ENCODE measurements at places on chromosomes 5 and 9.

GRCh38 chr9:89969881-89970639 is 365.2 kb downstream of the GADD45G start:
- no peak for DNase-seq

GRCh38 chr5:139140591-139141071 is 57.5 kb downstream of the SIL1 start:
- DNase-seq, result no peak

DNA sequence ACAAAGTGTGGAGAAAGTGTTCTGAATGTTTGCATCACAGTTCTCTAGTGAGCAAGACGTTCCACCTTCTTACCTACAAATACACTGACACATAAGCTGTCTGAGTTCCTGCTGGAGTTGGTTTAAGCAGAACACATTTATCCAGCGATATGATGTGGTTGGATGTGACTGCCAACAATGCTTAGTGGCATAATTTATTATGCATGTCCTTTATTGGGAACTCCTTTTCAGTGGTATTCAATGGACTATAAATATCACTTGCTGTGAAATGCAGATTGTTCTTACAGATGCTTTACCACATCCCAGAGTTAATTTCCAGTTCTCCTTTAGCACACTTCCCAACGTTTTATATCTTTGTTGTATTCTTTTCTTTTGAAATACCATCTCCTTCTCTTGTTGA is 222.2 kb downstream of the LURAP1L start:
- DNase-seq, result no peak

DNA sequence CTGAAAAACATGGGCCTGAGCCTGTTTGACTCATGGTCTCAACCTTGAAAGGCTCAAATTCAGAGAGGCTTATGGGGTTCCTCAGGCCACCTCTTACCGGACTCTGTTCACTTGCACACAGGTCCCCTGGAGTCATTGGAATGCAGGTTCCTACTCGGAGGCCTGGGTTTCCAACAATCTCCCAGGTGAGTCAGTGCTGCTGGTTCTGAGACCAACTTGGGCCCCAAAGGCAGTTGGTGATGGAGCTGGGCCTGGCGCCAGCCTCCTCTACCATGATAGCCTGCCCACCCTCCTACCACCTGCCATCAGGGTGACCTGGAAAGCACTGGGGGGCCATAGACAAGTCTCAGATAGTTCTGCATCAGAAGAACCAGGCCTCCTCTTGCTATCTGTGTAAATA is 188.4 kb downstream of the RGS3 start:
- DNase-seq, result no peak

DNA sequence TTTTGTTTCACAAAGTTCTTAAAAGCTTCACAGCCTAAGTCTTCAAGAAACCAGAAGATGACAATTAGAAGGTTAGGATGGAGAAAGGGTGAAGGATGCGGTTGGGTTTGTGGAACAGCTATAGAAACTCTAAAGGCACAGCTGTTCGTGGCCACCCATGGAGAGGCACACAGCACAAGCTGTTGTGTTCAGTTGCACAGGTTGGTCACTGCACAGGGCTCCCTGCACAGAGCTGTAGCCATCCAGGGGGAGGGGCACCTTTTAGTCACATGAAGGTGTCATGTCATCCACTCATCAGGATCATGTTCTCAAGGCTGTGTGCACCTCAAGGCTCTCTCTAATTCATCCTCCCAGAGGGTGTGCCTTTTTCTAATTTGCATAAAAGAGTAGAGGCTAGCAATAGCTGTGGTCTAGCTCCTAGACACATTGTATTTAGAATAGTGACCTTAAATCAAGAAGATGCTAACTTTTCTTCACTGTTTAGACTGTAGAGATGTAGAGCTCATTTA is 5.0 kb upstream of the RASGRF2 start:
- no peak for DNase-seq

DNA sequence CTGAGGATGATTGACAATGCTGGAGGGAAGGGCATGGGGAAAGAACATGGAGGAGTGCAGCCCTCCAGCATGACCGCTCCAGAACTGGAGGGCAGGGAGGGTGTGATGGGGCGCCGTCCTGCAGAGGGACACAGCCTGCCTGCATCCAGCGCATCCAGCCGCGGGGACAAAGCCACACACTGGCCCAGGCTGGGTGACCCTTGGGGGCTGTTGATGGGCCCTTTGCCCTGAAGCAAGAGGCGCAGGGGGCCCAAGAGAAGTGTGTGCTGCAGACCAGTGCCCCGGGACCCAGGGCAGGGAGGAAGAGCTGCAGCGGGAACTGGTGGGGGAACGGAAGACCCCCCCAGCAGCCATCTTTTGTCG is 169.8 kb upstream of the PPP1R26 start:
- DNase-seq, result no peak

DNA sequence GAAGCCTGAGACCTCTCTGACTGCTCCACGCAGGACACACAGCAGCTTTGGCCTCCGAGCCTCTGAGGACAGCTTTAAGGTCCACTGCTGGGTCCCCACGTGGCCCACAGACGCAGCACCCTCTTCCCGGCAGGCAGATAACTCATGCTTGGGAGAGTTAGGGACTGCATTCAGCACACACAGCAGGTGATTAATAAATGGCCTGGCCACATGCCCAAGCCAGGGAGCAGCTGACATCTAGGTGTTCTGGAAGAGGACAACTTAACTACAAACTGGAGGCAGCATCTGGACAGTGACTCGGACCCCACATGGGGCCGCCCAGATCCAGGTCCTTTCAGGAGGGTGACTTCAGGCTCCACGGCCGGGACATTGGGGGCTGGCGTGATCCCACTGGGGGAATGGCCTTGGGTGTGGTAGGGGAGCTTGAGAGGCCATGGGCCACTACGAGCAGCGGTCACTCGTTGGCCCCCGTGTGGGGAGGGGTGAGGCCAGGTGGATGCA is 11.3 kb downstream of the NINJ1 start:
- DNase-seq, result no peak

GRCh38 chr9:79221084-79221483 is 350.7 kb upstream of the TLE4 start:
- DNase-seq, result no peak

GRCh38 chr9:125513668-125514413 is 193.2 kb downstream of the MAPKAP1 start:
- peak; percentile 25 for DNase-seq

- no peak for DNase-seq
These were observed 17.2 kb upstream of the FCN2 start for GRCh38 chr9:134863306-134863902.
